ENCODE measurements at places on chromosomes 4 and X. TPM values are rescaled to one million over a fixed set of nuclear protein-coding genes. Genes with fewer than 3 reads are reported as not detected.

EGFL6 gene
- 0.29 TPM for total RNA-seq

AREG gene
- 2.2 TPM for total RNA-seq

RNF212 gene
- 11.2 TPM for total RNA-seq

PABPC1L2A gene
- not detected for total RNA-seq

DRP2 gene
- total RNA-seq: 0.29 TPM

POU3F4 gene
- total RNA-seq: 0.53 TPM

GABRQ gene
- 0.10 TPM for total RNA-seq

BTK gene
- not detected for total RNA-seq

PSAPL1 gene
- 0.38 TPM for total RNA-seq

CYLC1 gene
- not detected for total RNA-seq

HSD17B13 gene
- 0.31 TPM for total RNA-seq

ZC4H2 gene
- 37.0 TPM for total RNA-seq

UGT8 gene
- 7.5 TPM for total RNA-seq

TEX13B gene
- not detected for total RNA-seq

JAKMIP1 gene
- 0.89 TPM for total RNA-seq

HTN3 gene
- not detected for total RNA-seq

AFAP1 gene
- total RNA-seq: 32.9 TPM

CDKL5 gene
- 21.9 TPM for total RNA-seq

OPHN1 gene
- total RNA-seq: 7.2 TPM

DNASE1L1 gene
- total RNA-seq: 12.7 TPM

FABP2 gene
- not detected for total RNA-seq

NWD2 gene
- 0.05 TPM for total RNA-seq

C1QTNF7 gene
- not detected for total RNA-seq

BEX4 gene
- total RNA-seq: 68.1 TPM

MMRN1 gene
- 1.7 TPM for total RNA-seq

AKAP14 gene
- total RNA-seq: not detected

TCP11X2 gene
- total RNA-seq: 4.7 TPM

CPLX1 gene
- 1.4 TPM for total RNA-seq

GPC4 gene
- total RNA-seq: 14.5 TPM

GAGE12F gene
- total RNA-seq: not detected

Data from progenitor cell of endocrine pancreas (in vitro differentiated cells).